Activated CD8-positive, alpha-beta memory T cell treated with anti-CD3 and anti-CD28 coated beads for 48 hours (primary cell): ENCODE measurements at places on chromosomes 5 and 9.
A peak's percentile ranks its signal among the peaks of the same experiment; 100 is the strongest.

DNA sequence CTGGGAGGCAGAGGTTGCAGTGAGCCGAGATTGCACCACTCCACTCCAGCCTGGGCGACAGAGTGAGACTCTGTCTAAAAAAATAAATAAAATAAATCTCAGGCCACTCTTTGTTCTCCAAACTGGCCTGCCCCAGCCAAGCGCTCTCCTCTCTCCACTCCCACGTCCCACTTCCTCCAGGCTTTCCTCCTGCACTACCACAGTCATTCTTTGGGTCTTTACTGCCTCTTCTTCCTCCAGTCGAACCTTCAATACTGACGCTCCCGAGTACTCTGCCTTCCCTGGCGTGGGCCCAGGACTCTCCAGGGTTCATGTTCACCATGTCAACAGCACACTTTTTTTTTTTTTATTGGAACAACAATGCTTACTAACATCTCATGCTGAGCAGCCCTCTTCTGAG lies 23.9 kb downstream of the RNF130 start:
- DNase-seq, result no peak

- DNase-seq, result no peak
Observed at GRCh38 chr5:153546566-153546965, 56.1 kb downstream of the GRIA1 start.

DNA sequence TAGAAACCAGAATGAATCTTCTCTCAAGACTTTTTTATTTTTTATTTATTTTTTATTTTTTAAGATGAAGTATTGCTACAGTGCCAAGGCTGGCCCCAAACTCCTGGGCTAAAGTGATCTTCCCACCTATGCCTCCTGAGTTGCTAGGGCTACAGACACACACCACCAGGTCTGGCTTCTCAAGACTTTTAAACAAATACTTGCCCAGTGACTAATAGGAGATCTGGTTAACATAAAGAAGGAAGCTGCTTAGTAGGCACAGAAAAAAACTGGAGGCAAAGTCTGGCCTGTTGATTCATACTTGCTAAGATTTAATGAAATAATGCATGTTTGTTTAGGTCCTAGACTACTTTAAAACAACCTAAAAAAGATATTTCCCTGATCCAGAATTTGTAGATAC lies 43.8 kb downstream of the SLC38A9 start:
- DNase-seq, result no peak

- no peak for DNase-seq
Observed at GRCh38 chr9:37085233-37085632, 35.1 kb upstream of the ZCCHC7 start.

GRCh38 chr5:120779674-120780073 lies 315.6 kb downstream of the PRR16 start:
- no peak for DNase-seq

- DNase-seq, result no peak
Observed at GRCh38 chr5:2663489-2663888, 88.0 kb downstream of the IRX2 start.

DNA sequence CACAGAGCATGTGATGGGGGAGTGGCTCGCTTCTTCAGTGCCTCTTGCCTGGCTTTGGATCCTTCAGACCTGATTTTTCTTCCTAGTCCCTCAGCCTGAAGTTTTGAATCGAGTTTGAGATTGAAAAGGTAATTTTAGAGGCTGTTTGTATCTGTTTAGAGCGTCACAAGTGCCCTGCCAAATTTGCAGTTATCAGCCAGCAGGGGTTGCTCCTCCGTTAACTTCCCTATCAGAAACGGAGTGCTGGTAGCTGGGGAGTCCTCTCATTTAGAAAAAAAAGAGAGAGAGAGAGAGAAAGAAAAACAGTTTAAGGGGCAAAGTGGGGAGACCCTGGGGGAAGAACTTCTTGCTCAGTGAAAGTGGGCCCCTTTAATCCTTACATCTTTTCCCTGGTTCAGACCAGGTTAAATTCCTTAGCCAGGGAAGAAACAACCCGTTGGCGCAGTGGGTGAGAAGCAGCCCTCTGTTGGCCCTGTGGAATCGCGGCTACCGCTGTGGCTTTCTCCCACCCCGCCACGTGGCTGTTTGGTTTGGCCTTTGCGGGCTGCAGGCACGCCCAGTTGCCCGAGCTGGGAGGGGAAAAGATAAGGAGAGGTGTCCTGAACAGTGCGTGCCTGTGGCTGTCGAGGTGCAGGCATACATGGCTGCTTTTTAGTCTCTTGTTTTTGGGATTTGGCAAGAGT lies 576.7 kb upstream of the ACO1 start:
- no peak for DNase-seq

- no peak for DNase-seq
Observed at GRCh38 chr5:143061161-143061945, 291.2 kb downstream of the ARHGAP26 start.

- no peak for DNase-seq
Observed at GRCh38 chr5:156414391-156414790, 87.4 kb downstream of the SGCD start.

- DNase-seq, result no peak
Observed at GRCh38 chr9:126605792-126606482, 7.8 kb upstream of the LMX1B start.

- DNase-seq, result no peak
Observed at GRCh38 chr5:6736524-6737042, 23.4 kb downstream of the TENT4A start.

DNA sequence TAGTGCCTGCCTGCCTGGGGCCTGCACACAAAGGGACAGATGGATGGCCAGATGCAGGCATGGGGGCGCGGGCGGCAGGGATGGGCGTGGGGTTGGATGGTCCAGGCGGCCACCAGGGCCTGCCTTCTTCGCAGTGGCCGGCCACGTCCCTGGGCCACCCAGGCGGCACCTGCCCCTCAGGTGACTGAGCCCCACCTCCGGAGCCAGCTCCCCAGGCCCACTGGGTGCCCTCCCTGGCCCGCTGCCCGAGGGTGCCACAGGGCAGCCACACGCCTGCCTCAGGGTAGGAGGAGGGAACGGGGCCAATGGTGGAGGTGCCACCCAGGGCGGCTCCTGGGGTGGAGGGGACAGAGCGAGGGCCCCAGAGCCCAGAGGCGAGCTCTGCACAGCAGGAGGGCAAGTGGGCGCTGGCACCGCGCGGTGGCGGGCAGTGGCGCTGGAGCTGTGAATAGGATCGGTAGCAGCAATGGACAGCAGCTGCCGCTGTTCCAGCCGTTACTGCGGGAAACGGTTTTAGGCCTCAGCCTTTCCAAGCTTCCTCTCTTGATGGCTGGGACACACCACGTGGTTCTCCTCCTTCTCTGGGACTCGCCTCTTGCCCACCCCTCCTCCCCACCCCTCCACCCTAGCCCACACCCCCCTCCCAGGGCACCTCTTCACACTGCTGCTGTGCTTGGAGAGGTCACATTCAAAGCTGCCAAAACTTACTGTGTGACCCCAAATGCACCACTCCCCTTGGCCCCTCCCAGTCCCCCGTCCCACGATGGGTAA lies 19.1 kb downstream of the LHX3 start:
- DNase-seq, result no peak

DNA sequence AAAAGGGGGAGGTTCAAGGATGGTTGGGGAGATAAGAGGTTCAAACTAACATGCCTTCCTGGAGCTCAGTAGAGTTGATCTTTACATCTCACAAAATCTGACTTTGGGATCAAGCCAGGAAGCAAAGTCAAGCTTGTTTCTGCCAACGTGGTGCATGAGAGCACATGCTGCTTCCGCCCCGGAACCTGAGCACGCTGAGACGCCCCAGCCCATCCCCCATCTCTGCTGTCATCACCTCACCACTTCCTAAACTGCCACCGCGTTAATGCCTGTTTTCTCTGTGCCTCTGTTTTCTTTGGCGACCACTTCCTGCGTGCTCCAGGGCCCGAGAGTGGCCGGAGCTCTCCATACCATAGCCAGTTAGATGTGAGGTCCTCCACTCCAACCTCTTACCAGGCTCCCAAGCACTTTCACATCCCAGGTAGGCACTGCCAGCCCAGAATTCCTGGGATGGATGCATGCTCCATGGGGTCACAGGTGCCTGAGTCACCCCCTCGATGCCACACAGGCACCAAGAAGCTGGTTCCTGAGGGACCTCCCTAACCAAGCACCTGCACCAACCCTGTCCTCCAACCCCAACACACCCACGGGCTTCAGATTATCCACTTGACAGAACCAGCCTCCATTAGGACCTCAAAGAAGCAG lies 31.2 kb upstream of the AFAP1L1 start:
- DNase-seq, result peak; percentile 45

DNA sequence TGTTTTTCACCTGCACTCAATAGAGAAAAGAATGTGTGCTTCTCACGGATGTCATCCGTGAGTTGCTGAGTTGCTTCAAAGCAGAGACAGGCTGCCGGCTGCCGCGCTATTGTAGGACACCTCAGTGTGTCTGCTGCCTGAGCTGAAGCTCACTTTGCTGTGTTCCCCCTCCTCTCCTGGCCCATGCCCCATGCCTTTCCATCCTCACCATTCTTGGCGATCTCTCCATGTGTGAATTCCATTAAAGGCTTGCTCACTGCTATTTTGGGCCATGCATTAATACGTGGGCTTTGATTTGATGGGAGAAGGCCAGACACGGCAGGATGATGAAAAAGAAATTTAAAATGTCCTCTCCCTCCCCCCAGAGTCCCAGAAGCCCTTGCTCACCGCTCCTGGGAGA lies 14.5 kb downstream of the ADAM19 start:
- DNase-seq, result no peak

DNA sequence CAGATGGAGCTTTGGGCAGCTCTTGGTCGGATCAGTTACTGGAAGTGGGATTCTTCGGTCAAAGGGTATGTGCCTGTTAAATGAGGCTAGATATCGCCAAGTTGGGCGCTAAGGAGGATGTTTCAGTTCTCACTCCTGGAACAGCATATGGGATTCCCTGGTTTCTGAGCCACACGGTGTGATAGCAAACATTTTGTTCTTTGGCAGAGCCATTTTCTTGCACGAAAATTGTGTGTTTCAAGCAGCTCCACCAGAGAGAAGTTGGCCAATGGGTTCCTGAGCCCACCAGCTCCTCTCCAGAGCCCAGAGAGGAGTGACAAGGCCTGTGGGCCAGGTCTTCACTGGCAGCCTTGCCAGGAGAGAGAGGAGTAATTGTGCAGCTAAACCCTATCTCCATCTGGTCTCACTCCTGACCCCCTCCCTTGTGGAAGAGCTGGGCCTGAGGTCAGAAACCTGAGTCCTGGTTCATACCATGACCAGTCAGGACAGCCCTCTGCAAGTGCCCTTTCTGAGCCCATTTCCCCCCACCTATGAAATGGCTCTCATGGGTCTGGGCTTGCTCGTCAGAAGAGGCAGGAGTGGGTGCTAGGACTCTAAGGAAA lies 10.7 kb upstream of the SLC6A7 start:
- no peak for DNase-seq

DNA sequence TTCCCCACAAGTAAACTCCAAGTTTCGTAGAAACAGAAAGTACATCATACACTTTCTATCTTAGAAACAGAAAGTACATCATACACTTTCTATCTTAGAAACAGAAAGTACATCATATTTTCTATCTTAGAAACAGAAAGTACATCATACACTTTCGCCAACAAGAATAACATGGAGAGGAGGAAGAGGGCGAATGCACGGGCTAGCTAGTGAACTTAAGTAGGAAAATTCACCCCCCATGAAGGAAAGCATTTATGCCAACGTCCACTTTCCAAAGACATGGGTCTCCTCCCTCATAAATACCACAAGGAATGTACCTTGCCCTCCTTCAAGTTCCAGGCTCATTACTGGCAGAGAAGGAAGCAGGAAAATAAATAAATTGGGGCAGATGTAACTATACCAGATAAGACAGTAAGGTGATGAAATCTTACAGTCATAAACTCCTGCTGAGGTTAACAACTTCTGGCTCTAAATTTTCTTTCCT lies 64.7 kb downstream of the FRMD3 start:
- DNase-seq, result no peak

DNA sequence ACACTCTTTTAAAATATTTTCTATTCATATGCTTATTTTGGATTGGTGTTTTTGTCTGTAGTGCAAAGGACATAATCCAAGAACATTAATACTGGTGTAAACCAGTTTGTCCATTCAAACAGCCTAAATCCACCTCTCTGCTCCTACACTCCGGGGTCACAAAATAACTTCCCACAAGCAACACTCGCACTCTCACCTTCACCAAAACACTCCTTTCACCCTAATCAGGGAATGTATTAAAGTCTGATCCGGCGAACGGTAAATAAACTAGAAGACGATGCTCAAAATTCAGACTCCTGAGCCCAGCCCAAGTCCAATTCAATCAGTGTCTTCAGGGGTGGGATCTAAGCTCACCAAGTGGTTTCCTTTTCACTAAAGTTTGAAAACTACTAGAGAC lies 649 bp downstream of the AP3B1 start:
- no peak for DNase-seq

DNA sequence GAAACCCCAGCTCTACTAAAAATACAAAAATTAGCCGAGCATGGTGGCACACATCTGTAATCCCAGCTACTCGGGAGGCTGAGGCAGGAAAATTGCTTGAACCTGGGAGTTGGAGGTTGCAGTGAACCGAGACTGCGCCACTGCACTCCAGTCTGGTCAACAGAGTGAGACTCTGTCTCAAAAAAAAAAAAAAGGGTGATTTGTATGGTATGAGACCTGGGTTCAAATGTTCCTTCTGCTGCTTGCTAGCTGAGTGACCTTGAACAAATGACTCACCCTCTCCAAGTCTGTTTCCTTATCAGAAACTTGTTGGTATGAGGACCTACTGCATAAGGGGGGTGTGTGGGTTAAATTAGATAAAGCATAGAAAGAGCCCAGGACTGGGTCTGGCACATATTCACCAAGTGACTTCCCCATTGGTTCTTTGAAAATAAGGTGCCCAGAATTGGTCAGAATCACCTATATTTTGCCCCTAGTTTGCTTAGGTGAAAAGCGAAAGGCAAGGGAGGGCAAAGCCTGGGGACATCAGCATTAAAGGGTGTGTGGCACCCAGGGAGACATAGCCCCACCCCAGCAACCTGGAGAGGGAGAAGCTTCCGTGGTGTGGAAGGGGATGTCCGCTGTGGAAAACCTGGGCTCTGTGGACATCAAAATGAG lies 9.9 kb downstream of the SLC25A25 start:
- DNase-seq, result no peak

DNA sequence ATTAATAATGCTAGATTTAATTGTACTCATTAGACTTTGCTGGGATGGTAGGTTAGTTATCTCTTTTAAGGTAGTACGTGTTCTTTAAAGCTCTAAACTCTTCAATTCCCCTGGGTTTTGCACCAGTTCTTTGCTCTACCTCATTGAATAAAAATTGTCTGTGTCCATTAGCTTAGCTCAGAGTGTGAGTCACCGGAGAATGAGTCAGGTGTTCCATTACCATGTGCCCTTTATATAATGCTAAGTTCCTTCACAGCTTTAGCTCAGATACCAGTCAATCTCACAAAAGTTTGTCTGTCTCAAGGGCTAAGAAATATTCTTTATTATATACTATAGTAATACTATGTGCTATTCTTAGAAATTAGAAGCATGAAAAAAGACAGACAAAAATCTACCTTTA lies 339.4 kb downstream of the PRELID2 start:
- DNase-seq, result no peak

DNA sequence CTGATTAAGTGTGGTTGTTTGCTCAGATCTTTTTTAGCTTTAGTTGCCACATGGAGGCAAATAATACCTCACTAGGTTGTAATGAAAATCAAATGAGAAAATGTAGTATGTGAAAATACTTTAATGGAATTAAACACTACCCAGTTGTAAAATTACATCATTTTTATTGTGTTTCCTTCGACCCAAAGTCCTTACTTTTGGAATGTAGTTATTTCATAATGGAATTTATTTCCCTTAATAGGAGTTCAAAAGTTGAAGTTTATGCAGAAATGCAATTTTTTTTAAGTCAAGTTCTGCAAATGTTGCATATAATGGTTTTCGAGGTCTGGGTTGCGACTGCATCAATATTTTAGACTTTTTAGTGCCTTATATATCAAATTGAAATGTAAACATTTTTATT lies 31.0 kb downstream of the TNPO1 start:
- DNase-seq, result no peak
